ENCODE measurements at places on chromosomes 3 and 15.

- peak; percentile 36 for ATAC-seq
These were observed 69.7 kb downstream of the KLHL25 start for GRCh38 chr15:85725019-85725418.

GRCh38 chr3:138395865-138396751 is 38.3 kb upstream of the ESYT3 start:
- no peak for ATAC-seq

DNA sequence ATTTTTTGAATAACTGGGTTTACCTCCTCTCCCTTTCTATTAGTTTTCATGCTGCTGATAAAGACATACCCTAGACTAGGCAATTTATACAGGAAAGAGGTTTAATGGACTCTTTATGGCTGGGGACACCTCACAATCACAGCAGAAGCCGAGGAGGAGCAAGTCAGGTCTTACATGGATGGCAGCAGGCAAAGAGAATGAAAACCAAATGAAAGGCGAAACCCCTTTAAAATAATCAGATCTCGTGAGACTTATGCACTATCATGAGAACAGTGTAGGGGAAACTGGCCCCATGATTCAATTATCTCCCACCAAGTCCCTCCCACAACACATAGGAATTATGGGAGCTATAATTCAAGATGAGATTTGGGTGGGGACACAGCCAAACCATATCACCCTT is 2.0 kb upstream of the RSL24D1 start:
- no peak for ATAC-seq

DNA sequence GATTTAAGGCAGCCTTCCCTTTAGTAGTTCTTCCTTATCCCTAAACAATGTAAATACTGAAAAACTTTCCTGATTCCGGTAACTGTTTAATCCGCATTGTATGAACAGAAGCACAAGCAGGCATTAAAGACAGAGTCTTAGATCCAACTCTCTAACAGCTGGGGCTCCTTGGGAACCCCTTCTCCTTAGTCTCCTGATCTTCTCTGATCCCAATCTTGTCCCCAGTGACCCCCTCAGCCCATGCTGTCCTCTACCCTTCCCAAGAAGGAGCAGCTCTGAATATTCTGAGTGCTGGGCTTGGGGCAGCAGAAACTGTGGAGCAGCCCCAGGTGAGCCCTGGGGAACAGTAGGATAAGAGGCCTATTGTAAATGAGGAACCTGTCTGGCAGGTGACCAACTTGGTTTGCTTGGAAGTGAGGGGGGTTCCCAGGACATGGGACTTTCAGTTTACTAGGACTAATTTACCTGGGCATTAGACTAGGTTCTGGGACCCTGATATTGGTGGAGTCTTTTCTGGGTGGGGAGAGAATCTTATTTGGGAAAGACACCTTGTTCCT is 13.0 kb upstream of the SLC30A4 start:
- ATAC-seq, result no peak

DNA sequence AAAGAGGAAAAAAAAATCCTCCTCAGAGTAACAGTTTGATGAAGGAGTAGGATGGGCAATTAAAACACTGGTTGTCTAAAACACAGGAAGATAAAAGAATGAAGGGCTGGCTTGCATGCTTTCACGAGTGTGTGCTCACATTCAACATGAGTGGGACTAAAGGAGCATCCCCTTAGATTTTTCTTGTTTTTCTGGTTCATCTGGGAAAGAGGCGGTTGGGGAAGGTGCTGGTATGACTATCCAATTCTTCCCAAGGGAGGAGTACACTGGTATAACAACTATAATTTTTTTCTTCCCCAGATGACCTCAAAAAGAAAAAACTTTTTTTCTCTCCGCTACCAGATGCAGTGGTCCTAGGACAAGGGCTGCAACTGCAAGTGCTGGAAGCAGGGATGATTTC is 143.7 kb downstream of the MYO9A start:
- no peak for ATAC-seq

DNA sequence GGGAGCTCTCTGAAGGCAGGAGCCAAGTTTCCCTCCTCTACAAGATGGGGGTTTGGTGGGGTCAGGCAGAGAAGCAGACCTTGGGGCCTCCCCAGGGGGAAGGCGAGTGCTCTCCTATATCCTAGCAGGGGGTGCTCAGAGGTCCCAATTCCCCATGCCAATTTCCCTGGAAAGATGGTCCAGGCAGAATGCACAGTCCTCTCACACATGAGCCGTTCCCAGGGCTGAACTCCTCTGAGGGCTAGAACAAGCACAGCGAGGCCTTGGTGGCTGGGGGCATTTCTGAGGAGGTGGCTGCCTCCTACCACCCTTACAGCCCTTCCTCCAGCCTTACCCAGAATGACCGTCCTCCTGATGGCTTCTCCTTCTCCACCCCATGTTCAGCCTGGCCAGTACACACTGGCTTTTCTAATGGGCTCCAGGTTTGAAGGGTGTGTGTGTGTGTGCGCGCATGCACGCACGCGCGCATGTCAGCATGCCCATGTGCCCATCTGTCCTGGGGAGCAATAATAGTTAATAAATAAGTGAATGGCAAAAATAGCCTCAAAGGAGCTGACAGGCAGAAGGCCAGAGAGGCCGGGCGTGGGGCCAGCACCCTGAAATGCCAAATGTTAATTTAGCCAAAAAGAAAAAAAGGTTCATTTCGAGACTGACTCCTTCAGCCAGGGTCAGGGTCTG is 24.4 kb downstream of the ADCY5 start:
- ATAC-seq, result peak; percentile 51

All from gastroesophageal sphincter (tissue), 4 donors.